ENCODE measurements at places on chromosomes 4 and X.
A peak's percentile ranks its signal among the peaks of the same experiment; 100 is the strongest.

DNA sequence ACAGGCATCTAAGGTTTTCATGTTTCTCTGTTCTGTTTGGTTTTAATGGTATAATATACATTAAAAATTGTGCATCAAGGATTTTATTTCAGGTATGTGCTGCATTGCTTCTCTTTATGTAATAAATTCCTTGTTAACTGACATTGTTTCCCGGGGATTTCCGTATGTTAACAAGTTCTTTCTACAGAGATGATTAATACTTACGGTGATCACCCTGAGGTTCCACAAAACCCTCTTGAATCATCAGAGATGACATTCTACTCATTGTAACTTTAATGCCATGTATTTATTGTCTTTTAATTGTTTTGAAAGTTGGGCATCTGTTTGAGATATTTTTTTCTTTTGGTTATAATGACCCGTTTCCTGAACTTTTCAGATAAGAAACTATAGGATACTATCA, 37.5 kb downstream of the ARHGAP10 start:
- no peak for DNase-seq

DNA sequence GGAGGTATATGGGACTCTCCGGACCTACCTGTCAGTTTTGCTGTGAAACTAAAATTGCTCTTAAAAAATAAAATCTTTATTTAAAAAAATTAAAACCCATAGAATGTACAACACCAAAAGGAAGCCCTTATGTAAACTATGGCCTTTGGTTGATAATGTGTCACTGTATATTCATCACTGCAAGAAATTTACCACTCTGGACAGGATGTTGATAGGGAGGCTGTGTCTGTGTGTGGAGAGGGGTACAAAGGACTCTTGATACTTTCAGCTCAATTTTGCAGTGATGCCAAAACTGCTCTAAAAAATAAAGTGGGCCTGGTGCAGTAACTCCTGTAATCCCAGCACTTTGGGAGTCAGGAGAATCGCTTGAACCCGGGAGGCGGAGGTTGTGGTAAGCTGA, 2.9 kb upstream of the ZMYM3 start:
- DNase-seq = no peak

DNA sequence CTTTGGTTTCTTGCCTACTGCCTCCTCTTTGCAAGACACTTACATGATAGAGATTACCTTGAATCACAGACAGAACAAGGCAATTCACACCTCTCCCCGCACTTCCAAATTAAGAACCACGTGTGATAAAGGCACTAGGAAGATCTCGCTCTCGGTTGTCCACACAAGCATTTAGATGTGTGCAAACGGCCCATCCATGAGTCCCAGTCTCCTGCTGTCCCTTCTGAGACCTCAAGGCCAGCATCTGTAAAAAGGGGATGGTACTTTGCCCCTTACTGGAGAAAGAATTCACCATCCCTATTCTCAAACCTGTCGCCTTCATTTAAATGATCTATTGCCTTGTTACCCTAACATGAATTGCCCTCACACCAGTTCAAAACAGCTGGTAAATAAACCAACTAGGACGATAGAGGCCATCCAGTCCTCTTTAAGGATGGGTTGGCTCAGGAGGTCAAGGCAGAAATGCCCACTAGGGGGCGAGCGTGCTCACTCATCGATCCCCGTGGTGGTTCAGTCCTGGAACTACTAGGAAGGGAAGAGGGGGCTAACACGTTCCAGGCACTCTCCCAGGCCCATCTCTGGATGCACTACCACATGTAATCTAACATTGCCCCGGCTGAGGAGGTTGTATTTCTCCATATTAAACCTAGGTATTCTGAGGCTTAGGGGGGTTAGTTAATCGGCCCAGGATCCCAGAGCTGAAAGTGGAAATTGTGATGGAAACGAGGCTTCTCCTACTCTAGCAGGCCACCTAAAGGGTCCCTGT, 95.8 kb downstream of the DHX15 start:
- peak; percentile 33 for DNase-seq

DNA sequence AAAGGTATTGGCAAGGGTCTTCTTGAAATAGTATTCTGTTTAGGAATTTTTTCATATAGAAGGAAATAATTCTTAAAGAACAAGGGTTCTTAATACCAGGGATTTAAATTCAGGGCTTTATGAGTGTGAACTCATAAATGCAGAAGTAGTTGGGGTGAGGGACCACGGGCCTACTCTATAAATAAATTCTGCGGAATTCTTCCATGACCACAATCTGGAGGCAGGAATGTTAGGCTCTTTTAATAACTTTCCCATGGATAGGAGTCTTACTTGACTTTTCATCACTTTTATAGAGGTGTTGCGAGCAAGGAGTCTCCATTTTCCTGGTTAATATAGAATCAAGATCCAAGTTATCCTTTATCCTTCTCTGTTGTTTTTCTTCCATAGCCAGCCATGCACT, 76.7 kb upstream of the SLC4A4 start:
- no peak for DNase-seq

DNA sequence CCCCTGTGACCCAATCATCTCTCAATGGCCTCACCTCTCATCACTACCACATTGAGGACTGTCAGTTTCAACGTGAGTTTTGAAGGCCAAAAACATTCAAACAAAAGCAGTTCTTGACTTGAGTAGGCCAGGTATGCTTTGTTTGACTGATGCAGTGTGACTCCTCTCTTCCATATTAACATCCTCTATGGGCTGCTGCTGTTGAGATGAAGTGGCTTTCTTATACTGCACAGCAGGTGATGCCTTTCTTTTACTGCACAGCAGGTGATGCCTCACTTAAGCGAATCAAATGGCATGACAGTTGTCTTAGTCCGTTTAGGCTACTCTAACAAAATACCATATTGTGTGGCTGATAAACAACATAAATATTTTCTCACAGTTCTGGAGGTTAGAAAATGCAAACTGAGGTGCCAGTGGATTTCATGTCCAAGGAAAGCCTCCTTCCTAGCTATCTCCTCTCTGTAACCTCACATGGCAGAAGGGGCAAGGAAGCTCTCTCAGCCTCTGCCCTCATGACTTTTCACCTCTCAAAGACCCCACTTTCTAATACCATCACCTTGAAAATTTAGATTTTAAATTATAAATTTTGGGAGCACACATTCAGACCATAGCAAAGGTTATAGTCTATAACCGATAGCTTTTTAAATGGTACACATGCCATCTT, 2267.9 kb upstream of the AGA start:
- DNase-seq = no peak

Measured in T-helper 9 cell (primary cell).